SIG-M5 (cell line): ENCODE measurements at places on chromosomes 3 and 15.

- DNase-seq, result no peak
These were observed 818 bp downstream of the SLC4A7 start for GRCh38 chr3:27483117-27484014.

GRCh38 chr3:73418681-73419080 is 206.1 kb downstream of the PDZRN3 start:
- no peak for DNase-seq

DNA sequence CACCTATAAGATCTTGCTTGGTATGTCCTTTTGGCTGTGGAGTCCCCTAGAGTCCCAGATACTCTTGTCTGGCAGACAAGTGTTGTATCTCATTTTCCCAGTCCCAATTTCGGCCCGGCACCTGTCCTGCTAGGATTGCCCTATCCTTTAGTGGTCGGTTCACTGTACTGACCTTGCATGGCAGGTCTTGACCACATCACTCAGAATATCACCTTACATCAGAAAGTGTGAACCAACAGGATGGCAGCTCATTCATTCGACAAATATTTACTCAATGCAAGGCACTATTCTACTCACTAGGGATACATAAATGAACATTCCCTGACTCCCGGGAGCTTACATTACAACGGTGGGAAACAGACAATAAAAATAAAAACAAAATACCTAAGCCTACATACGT is 5.7 kb upstream of the CCDC80 start:
- DNase-seq, result no peak

DNA sequence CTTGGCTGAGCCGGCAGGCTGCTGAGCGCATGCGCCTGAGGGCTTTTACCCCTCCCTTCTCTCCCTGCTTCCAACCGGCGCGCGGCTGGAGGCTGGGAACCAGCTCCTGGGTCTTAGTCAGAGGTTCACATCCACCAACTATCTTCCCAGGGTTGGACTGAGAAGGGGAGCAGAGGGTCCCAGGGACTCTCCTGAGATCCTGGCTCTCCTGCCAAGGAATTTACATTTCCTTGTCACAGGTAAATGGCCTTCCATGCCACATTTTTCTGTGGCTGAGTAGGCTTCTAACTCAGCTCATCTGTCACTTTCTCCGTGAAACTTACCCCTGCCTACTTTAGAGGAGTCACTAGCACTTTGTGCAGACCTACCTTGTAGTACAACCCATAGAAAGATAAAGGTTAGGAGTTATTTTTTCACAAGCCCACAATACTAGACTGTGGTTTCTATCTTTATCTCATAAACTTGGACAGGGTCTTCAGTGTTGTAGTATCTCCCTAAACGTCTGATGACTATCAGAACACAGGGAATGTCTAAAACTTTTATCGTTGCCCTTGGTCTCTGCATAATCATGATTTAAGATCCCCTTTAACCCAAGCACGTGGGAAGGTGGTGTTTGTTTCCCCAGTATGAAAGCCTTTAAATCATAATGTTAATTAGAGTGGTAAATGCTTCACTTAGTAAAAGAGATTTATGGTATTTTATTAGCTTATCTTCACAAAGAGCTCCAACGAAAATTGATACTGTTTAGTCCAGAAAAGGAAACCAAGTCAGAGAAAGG is 638 bp upstream of the TBC1D5 start:
- no peak for DNase-seq

GRCh38 chr15:52653431-52653964 is 25.7 kb downstream of the ATOSA start:
- DNase-seq, result no peak

DNA sequence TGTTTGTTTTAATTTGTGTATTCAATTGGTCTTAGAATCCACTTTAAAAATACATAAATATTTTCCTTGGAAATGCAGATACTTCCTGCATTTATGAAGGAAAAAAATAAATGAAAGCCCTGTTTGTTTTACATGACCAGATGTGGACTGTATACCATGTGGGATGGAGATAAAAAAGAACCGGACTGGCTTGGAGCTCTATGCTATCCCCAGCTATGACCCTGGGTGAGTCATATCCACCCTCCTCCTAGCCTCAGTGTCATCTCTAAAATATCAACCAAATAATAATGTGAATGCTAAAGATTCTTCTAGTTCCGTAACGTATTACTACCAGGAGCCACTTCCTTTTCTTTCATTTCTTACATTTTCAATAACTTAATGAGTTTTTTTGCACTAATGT is 44.5 kb upstream of the PDZRN3 start:
- no peak for DNase-seq

GRCh38 chr3:24263069-24263668 is 231.5 kb downstream of the THRB start:
- DNase-seq, result no peak

DNA sequence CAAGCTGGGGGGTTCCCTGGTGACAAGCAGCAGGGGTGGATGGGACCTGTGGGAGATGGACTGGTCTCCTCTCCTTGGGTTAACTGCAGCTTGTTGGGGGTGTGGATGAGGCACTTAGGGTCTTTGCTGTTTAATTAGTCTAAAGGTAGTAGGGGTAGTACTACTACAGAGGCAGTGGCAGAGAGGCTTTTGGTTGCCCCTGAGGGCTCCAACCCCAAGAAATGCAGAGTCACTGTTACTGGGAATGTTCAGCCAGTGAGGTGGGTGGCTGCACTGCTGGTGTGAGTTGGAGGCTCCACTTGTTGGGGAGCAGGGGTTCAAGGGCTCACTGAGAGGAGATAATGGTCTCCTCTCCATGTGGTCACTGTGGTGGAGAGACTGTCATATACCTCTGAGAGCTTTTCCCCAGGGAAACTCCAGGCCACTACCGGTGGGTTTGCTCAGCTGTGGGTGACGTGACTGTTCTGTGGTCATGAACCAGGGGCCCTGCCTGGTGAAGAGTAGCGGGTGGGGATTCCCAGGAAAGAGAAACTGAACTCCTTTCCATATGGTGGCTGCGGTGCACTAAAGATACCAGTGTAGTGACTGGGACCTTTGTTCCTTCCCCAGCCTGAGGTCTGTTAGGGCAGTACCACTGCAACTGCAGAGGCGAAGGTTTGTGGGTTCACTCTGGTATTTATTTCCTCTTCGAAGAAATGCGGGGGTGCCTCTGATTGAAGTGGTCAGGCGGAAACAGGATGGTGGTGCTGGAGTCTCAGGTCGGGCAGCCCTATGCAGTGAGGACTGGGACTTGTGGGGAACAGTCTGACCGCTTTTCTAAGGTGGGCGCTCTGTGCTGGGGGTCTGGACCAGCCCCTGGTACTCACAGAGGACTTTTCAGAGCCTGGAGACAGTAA is 68.9 kb upstream of the TNFSF10 start:
- DNase-seq, result no peak

GRCh38 chr3:113531826-113532697 is at the start of gene SIDT1:
TSS of gene SIDT1 (plus strand) at chr3:113532555. CDS start at chr3:113533022, 467 bp downstream.
- no peak for DNase-seq

DNA sequence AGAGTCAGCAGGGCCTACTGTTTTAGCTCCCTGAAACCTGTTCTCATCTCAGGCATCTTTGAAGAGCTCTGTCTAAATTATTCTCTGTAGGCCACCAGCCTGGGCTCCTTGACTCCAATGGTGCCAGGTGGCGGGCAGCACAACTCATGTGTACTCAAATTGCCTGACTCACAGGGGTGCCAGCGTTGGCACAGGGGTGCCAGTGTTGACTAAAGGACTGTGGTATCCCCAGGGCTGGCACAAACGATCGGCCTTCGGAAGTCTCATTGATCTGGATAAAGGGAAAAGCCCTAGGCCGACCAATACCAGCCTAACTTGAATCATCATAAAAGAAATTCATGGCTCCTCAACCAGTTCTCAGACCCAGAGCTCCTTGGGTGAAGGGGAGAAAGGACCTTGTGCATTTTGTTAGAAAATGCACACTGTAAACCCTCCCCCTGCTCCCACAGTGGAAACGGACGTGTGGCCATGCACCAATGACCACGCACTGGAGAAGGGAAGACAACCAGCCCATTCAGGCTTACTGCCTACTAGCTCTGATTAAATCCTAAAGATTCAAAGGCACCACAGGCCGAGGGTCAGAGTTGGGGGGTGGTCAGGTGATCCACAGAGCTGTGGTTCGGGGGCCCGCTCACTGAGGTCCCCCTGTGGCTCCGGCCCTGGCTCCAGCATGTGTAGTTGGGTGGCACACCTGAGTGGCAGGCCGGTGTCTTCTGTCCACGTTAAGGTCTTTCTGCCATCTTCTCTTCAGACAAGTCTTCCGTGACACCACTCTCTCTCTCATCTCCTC is 68.9 kb downstream of the NIPA2 start:
- no peak for DNase-seq

GRCh38 chr3:57577801-57578200 is 19.3 kb downstream of the ARF4 start:
- DNase-seq, result no peak

DNA sequence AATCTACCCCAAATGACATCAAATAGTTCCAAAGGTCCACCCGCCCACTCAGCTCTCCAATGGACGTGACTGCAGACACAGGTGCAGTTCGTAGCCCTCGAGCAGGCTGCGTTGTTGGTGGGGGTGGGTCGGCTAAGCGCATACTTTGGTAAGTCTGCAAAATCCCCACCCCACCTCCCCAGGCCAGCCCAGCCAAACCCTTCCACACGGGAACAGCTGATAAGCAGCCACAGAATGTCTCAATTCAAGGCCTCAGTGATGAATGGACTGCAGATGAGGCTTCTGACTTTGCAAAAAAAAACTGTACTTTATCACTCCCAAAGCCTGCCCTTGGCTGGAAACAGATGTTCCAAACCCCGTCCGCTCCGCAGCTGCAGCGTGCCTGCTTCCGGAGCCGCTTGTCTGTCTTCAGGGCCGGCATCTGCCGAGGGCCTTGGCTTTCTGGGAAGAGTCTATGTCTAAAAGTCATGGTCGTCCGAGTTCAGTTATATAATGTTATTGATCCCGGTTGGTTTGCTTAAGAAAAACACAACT is 38.2 kb downstream of the PCSK6 start:
- DNase-seq, result no peak

- DNase-seq, result no peak
These were observed 44.4 kb upstream of the FAN1 start for GRCh38 chr15:30859091-30859874.

- no peak for DNase-seq
These were observed 470.9 kb downstream of the LPP start for GRCh38 chr3:188624828-188625227.

- peak; percentile 18 for DNase-seq
These were observed at the start of gene PROS1 for GRCh38 chr3:93973131-93974126. TSS of gene PROS1 (minus strand) at chr3:93973896. CDS start at chr3:93973749, 147 bp downstream.

GRCh38 chr15:76401285-76401684 is 64.7 kb downstream of the ISL2 start:
- DNase-seq, result no peak

DNA sequence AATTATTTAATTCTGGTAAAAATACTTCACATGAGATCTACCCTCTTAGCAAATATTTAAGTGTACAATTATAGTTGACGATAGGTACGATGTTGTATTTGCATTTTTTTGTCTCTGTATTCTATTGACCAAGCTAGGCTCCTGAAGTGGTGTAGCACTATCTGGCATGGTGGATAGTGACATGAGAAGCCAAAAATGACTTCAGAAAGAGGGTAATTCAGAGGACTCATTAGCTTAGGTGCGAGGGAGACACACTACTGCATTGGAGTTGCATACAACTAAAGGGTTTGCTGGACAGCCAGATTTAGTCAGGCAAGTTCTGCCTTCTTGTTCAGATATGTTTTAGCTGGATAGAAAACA is 50.6 kb downstream of the KBTBD8 start:
- no peak for DNase-seq

GRCh38 chr15:92524161-92524560 is 130.5 kb downstream of the ST8SIA2 start:
- DNase-seq, result no peak

GRCh38 chr3:17259685-17260084 is 374.9 kb downstream of the PLCL2 start:
- DNase-seq, result no peak

DNA sequence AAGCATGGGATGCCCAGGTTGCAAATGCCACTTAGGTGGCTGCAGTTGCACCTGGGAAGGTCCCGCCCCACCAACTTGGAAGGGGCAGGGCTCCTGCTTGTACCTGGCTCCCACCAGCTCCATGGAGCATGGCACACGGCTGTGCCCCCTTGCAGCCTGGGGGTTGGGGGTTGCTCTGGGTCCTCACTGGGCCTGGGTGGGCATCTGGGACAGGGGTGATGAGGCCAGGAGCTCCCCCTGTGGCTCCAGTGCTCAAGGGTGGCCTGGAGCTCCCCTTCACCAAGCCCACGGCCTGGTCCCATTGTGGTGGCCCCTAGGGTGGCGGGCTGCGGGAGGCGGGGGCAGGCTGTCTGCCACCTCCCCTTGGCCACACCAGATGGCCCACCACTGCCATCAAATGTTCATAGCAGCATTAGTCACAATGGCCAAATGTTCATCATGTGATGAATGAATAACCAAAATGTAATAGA is 36.7 kb downstream of the GHSR start:
- no peak for DNase-seq

GRCh38 chr15:52682781-52683180 is 3.6 kb upstream of the ATOSA start:
- DNase-seq, result no peak

DNA sequence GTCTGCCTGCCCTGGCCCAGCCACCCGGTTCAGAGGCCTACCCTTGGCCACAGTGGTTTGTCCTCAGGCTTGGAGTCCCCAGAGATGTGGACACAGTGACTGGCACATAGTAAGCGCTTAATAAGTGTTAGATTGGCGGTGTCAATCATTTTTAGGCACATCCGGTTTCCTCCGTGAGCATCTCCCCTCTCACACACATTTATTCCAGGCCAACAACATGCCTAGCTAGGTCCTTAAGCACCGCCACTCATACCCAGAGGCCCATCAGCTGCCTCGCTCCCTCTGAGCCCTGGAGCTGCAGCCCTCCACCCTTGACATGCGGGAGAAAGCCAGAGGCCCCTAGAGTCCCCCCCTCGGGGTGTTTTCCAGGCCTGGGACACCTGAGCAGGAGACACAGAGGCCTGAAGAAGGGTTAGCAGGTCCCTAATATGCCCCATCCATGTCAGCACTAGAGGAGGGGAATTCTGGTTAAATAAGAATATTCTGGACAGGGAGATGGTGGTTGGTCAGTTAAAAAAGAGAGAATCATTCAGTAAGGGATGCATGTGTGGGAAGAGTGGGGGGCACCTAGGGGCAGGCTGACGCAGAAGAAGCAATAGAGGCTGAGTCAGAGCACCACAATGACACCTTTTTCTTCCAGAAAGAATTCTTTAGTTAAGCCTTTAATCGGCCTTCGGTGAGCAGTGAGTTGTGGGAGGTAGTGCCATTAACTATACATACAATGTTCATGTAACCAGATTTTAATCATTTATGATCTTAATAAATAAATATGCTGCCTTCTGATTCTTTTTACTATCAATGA is 22.3 kb downstream of the NR2F2 start:
- no peak for DNase-seq

- no peak for DNase-seq
These were observed 27.0 kb downstream of the HMCES start for GRCh38 chr3:129305592-129306091.
